HTR-8/SVneo (cell line): ENCODE measurements at places on chromosomes 6 and 20.
A peak's percentile ranks its signal among the peaks of the same experiment; 100 is the strongest.

GRCh38 chr6:169880516-169880915 lies 129.1 kb downstream of the ERMARD start:
- no peak for DNase-seq

DNA sequence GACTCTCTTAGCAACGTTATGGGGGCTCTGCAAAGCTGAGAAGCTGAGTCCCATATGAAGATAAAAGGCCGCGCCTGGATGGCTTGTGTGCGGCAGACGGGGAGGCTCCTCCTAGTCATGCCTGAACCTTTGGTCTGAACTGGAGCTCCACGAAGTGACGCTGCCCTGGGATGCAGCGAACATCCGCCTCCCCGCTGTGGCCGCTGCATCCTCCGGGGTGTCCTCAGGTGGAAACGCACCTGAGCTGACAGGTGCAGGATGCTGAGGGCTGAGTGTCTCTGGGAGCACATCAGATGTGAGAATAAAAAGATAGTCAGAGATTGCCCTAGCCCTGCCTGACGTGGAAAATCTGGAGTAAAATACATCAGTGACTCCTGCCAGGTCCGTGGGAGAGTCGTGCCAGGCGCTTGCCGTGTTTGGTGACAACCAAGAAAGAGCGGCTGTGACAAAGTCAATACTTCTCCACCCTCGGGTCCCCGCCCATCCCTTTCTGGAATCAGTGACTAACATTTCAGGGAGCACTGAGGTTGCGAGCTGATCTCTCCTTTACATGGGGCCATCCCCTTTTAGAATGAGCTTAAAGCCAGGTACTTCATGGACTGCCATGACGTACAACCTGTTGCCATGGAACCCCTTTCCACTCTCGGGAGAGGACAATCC lies 162.8 kb upstream of the AFDN start:
- DNase-seq, result no peak

DNA sequence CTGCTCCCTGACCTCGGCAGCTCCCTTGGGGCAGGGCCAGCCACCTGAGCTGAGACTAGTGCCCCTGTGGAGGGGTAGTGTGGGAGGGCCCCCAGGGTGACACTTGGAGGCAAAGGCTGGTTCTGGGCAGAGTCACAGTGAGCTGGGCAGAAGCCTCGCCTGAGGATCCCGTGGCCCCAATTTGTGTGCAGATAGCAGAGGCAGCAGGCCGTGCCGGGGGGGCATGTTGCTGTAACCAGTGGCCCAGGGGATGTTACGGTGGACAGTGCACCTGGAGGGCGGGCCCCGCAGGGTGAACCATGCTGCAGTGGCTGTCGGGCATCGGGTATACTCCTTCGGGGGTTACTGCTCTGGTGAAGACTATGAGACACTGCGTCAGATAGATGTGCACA lies 2.9 kb downstream of the KLHDC3 start:
- no peak for DNase-seq

DNA sequence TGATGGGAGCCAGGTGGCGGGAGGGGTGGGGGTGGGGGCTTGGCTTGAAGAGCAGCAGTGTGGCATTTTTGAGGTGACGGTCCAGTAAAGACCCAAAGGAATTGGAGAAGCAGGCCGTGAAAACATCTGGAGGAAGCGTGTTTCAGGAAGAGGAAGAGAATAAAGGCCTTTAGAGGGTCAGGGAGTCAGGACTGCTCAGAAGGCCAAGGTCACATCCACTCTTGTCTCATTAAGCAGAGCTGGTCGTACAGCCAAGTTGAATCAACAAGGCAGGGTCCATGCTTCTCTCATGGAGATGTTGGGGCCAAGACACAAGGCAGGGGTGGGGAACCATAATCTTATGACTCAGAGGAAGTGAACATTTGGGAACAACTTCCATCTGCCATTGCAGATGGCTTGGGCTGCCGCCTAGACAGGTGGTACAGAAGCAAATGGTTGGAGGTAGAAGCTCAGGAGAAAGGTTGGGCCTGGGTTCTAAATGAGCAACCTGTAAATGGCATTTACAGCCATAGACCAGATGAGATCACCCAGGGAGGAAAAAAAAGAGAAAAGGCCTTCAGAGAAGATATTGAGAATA lies 179.6 kb downstream of the TTLL2 start:
- no peak for DNase-seq

DNA sequence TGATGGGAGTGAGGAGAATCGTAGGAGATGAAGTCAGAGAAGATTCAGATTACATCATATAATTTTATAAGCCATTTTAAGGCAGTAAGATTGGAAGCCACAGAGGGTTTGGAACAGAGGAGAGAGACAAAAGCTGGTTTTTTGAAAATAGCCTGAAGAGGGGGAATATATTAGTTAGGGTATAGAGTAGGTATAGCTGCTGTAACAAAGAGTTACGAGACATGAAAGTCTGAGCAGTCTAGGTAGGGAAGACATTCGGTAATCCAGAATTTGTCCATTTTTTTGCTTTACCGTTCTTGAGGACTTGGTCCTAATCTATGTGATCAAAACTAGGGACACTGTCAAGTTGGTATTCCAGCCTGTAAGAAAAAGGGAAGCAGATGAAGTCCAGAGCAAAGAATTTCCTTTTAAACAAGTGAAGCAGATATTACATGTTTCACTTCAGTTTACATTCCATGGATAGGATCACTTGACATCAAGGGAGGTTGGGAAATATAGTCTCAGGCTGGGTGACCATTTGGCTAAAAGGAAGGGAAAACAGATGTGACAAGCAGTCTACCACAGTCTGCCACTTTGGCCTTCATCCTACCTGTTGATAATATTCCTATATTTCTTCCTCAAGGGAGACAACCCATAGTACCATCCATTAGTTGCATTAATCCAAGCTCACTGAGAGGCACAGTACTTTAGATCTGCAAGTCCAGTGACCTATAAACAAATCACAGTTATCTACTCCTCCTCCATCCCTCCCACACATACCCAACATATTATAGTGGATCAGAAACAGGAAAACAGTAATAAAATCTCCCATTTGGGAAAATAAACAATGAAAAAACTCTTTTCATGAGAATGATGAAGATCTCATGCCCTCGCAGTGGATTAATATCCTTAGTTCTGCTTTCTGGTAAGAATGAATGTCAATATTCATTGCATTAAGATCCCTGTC lies 10.2 kb downstream of the FAM135A start:
- no peak for DNase-seq

DNA sequence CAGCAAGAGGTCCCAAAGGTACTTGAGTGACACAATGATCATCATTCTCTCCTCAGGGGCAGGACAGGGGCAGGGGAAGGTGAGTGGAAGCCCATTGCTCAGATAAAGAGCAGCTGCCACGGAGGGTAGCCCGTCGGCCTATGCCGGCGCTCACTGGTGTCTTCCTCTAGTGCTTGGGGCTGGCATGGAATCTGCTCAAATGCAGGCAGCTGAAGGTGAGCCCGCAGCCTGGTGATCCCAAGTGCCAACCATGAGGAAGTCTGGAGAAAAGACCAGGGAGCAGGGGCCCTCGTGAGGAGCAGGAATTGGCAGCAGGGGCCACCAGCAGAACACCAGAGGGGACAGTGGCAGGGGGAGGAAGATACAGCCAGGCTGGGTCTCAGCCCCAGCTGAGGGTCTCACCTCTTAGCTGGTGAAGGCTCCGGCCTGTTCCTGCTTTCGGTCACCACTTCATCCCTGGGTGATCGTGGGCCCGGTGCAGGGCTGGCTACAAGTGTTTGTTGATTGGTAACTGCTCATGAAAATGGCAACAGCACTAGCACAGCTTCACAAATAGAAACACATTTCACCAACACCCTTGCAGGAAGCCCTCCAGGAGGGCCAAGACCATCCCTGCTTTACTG lies 24.7 kb downstream of the RBCK1 start:
- no peak for DNase-seq

GRCh38 chr6:137805622-137806021 lies 61.4 kb upstream of the TNFAIP3 start:
- no peak for DNase-seq

GRCh38 chr6:126076992-126077664 lies 90.8 kb downstream of the TRMT11 start:
- DNase-seq, result no peak

DNA sequence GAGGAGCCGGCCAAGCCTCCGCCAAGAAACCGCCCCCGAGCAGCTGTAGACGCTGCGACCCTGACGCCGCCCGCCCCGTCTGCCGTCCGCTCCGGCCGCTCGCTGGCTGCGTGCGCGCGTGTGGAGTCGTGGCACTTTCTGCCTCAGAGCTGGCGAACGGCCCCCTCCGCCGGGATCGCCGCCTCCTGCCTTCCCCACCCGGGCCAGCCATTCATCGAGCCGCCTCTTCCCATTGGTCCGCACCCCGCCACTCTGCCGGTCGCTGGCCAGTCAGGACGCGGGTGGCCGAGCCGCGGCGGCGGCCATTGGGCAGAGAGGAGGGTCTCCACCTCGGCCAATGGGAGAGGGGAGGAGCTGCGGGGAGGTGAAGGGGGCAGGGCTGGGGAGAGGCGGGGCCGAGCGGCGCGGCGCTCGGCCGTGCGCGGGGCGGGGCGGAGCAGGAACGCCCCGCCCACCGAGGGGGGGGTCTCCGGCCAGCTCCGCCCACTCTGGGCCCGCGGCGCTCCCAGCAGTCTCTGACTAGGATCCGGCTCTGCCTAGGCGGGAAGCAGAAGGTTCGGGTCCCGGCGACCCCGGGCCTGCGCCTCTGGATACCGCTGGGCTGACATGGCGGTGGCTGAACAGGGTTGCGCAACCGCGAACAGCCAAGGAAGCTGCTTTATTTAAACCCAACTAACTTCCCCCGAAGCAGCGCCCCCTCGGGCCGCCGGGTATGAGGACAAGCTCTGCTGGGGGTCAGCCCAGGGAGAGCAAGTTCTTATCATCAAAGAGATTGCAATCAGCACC lies at the start of gene RRBP1:
RRBP1 (minus strand) TSS at position 140 of the 786 bp plus-strand sequence. CDS start 21,735 bp downstream, outside the sequence.
- DNase-seq, result peak; percentile 98

DNA sequence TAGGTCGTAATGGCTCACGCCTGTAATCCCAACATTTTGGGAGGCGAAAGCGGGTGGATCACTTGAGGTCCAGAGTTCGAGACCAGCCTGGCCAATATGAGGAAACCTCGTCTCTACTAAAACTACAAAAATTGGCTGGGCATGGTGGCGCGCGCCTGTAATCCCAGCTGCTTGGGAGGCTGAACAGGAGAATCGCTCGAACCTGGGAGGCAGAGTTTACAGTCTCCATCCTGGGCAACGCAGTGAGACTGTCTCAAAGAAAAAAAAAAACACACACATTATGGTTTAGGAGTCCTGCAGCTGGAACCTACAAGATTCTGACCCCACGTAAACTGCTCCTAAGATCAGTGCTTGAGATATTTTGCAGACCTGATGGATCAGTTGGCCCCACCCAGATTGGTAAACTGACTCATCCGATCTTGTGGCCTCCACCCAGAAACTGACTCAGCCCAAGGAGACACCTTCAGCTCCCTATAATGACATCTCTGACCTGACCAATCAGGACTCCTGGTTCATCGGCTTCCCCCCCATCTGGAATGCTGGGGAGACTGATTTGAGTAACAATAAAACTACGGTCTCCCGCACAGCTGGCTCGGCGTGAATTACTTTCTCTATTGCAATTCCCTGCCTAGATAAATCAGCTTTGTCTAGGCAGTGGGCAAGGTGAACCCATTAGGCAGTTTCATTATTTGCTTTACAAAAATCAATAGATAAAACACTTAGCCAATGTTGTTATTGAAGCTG lies 96.2 kb upstream of the BTN3A2 start:
- no peak for DNase-seq

DNA sequence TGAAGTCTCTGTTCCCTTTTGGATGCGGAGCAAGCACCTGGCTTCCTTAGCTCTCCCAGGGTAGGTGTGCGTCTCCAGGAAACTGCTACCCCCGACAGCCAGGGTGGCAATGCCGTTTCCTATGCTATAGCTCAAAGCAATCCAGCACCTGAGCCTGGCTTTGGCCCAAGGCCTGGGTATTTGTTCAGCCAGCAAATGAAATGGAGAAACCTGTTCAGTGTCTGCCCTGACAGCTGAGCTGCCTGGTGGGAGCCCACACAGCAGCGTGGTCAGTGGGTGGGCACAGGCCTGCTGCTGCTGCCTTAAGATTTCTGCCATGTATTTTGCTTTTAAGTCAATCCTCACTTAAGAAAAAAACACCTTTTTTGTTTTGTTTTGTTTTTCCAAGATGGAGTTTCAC lies 13.7 kb downstream of the SPATA2 start:
- DNase-seq, result no peak

DNA sequence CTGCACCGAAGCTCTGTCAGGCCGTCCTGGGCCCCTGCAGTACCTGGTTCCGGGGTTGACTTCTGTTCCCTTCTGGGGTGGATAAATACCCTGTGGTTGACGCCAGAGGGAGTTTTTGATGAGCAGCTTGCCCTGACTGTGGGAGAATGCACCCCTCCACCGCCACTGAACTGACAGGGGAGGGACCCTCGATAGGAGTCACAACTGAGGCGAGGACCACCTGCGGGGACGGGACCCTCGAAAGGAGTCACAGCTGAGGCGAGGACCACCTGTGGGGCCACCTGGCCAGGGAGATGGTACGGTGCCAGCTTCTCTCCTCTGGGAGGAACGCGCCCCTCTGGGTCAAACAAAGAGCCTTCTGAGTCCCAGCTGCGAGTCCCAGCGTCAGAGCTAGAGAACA lies 100.1 kb upstream of the FRMD1 start:
- DNase-seq, result no peak

DNA sequence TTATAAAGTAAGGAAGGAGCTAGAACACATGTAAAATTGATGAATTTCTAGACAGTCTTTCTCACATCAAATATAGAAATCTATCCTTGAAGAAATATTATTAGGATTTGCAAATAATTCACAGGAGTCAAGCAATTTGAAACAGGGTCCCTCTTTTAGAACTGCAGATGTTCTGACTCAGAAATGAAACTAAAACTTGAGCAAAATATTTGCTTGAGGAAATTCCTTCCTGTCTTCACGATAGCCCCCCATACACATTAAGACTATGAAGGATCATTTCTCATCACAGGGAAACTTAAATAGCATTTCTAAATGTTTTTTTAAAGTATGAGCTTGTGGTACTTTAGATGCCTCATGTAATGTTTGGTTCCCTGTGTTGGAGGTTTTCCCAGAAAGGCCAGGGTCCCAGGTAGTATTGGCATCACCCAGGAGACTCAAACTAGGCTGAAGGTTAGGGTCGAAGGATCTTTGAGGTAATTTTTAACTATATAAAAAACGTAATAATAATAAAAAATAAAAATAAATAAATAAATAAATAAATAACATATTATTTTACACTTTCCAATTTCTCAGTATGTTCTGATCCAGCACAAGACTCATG lies 144.0 kb upstream of the TBX18 start:
- DNase-seq, result no peak

- peak; percentile 55 for DNase-seq
Measured at GRCh38 chr6:593139-593906, 63.6 kb downstream of the HUS1B start.

DNA sequence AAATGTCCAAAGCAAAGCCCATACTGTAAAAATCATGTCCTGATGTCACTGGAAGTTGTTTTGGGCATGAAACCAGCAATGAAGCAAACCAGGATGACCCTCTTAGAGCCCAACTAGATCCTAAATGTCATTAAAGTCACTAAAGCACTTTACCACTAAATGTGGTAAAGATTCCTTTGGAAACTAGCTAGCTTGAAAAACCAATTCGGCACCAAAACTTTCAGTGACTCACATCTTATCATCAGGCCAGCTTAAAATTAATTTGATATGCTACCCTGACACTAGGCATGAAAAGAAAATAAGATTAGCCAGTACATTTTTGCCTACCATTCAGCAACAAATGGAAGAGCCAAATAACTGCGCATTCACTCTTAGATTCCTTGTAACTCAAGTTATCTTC lies 145.8 kb downstream of the PACRG start:
- no peak for DNase-seq

GRCh38 chr20:58065508-58066361 lies 162.7 kb downstream of the ANKRD60 start:
- no peak for DNase-seq

- no peak for DNase-seq
Measured at GRCh38 chr6:18142591-18142861, 12.4 kb downstream of the TPMT start.
